ENCODE measurements at places on chromosomes 7 and 10.

GRCh38 chr7:84372712-84373111 is 178.1 kb upstream of the SEMA3A start:
- DNase-seq: no peak

GRCh38 chr7:66016131-66016461 is 34.1 kb upstream of the GUSB start:
- DNase-seq: peak; percentile 51

GRCh38 chr7:55059021-55059420 is 40.2 kb downstream of the EGFR start:
- no peak for DNase-seq

DNA sequence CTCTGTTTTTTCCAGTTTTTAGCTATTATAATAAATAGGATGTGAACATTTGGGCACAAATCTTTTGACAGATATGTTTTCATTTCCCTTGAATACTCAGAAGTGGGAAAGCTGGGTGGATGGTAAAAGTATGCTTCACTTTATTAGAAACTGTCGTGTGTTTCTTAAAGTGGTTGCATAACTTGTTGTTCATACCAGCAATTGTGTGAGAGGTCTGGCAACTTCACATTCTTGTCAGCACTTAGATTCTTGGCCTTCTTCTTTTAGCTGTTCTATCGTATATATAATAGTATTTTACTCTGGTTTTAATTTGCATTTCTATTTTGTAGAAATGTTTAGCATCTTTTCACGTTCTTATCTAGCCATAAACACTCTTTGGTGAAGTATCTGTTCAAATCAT is 894.4 kb downstream of the KCNMA1 start:
- DNase-seq: no peak

GRCh38 chr10:113644185-113645120 is 19.4 kb downstream of the NRAP start:
- peak; percentile 62 for DNase-seq

DNA sequence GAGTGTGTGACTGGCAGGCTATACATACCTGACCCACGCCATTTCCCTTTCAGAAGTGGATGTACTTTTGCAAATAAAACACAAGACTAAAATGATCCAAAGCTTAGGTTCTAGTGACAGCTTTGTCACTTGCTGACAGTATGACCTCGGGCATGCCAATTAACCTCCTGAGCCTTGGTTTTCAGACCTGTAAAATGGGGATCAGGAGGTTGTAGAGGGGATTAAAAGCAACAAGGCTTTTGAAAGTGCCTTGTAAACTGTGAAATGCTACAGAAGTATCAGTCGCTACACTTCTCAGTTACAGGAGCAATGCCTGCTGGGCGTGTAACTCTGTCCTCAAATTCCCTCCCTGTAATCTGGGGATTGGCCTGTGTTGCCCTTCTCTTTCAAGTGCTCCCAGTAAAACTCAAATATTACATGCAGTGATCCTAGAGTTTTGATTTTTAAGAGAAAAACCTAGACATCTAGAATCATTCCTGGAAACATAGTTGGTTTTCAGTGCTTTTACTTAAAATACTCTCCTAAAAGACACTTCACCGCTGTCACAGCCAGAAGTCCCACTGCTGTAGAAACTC is 8.8 kb upstream of the GRB10 start:
- no peak for DNase-seq

- DNase-seq: no peak
Observed at GRCh38 chr10:92571649-92572048, 2.2 kb downstream of the IDE start.

- no peak for DNase-seq
Observed at GRCh38 chr7:163298-163695, 29.1 kb upstream of the FAM20C start.

DNA sequence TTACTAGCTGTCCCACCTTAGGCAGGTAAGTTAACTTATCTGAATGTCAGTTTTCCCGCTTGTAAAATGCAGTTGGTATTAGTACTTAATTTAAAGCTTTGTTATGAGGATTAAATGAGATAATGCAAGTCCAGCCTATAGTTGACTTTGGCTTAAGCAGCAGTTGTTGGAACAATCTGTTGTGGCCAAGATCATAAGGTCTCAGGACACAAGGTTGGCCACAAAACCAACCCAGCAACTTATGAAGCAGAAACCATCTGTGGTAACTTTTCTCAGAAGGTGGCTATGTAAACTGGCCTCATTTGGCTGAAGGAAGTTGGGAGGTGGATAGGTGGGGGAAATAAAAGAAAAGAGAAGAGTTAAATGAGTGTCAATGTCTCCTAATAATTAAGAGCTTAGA is 29.4 kb downstream of the ENTPD1 start:
- no peak for DNase-seq

DNA sequence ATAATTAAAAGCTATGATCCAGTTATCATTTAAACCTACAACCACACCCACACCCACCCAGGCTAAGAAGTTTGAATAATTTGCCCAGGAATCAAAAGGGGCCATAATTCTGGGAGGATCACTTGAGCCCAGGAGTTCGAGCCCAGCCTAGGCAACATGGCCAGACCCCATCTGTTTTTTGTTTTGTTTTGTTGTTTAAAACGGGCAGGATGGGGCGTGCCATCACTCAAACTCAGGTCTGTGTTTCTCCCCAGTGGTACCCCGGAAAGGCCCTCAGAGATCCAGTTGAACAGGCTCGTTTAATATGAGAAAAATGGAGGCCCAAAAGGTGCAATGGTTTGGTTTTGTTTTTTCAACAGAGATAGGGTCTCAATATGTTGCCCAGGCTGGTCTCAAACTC is 23.3 kb downstream of the HSPB1 start:
- DNase-seq: no peak

- no peak for DNase-seq
Observed at GRCh38 chr7:14766747-14767146, 135.8 kb downstream of the DGKB start.

DNA sequence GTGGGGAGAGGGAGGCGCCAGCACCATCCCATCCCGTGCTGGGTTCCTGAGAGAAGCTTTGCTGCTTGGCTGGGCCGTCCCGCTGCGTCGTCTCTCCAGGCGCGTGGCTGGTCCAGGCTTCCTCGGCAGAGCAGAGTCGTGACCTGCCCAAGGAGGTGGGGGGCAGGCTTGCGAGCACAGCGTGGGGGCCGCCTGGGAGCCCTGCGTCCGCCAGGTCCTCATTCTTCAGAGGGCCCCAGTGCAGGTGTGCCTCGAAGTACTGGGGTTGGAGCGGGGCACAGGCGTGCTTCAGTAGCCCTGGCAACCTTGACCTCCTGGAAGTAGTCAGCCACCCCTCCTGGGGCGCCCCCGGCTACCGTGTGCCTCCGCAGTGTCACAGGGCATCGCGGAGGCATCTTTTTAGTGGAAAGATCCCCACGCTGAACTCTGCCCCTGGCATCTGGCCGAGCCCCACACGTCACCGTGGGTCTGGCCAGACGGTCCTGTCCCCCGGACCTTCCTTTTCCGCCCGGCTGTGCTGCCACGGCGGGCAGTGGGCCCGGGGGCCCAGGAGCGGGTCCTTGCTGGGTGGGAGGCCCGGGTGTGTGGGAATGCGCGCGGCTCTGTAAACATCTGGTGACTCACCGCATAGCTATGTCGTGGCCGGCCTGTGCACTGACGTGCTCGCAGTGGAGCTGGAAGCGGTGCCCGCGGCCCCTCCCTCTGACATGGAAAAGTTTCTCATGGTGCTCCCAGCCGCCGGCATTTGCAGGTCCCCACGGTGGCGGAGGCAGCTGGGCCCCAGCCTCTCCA is 6.4 kb downstream of the MAFK start:
- DNase-seq: peak; percentile 99

- peak; percentile 5 for DNase-seq
Observed at GRCh38 chr7:100612730-100613390, 520 bp downstream of the MOSPD3 start.

DNA sequence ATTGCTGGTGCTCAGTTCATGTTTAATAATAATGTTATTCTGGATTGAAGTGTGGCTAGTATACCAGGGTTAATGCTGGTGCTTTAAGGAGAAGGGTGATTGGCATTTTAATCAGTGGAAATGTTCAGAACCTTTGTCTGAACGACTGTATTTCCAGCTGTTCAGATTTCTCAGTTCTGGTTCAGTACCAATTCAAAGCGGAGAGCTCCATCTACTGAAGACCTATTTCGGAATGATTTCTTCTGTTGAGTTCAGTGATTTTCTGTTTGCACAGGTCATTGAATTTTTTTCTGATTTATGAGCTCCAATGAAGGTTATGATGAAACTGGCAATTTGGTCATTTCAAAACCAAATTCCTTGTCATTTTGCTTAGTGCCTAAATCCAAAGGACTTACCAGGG is 160.1 kb downstream of the EXOC4 start:
- DNase-seq: no peak

DNA sequence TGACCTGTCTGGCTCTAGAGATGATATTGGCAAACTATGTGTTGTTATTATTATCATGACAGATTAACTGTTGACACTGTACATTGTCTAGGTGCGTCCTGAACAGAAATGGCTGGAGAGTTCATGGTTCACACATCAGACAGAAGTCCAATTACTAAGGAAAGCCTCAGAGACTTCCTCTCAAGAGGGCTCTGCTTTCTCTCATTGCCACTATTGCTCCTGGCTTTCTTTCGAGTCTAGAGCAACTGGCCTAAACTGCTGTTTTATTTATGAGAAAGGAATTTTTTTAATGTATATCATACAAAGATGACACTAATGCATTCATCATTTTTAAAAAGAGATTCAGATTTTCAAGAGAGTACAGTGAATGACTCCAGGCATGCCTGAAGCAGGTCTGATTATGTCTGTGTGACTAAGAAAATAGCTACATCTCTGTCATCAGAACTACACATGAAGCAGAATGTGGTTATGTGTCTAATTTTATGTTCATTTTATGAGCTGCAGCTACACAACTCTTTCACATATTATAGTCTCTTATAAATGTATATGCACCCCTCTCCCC is 30.4 kb downstream of the NRCAM start:
- DNase-seq: no peak

DNA sequence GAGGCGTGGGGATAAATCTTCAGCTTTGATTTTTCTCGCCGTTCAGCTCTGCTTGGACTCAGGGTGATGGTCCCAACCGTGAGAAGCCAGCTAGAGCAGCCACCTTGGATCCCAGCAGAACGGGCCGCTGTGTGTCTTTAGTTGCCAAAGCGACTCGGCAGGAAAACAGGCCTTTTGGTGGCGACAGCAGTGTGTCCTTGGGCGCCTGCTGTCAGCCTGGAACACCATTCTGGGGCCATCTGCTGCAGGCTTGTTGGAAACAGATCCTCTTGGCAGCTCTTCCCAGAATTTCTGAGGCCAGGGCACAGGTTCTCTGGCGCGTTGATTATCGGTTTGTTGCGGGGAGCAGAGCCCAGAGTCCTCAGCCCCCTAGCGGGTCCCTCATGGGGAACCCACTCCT is 97.6 kb downstream of the CUX1 start:
- DNase-seq: no peak

DNA sequence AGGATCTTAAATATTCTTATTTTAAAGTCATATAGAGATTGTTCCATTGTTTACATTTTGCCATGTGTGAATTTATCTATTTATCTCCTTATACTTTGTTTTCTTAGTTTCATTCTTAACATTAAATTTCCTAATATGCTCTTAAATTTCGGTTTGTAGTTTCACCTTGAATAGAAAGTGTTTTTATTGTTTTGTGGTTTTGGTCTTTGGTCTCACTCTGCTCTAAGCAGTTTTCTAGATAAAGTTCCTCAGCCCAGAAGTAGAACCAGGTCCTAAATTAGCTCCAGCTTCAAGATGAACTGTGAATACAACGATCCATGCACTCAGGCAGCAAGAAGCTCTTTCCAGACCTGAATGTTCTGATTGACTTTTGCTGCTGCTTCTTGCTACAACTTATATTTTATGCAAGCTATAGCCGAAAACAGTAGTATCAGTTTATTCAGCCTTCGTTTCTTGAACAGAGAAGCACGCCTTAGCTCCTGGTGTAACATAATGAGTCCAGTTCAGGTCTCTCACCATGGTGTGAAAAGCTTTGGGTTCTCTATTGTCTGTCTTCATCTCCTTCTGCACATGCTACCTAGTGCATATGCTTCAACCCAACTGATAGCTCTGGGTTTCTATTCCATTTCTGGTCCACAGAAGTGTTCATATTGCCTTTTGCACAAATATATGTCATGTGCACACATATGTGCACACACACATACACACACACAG is 95.3 kb downstream of the SEM1 start:
- DNase-seq: no peak

DNA sequence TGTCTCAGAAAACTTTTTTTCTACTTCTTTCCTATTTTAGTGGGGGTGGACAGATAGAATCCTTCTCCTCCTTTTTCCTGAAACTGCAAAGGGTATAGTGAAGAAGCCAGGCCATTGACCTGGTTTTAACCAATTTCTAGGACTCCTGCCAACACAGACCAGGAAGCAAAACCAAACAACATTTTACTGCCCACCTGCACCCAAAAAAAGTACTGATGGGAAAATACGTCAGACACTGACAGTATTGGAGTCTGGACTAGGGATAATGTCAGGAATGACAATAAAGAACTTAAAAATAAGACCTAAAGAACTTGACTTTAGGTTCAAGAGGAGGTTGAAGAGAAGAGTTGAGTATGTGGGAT is 5.0 kb upstream of the STEAP4 start:
- peak; percentile 12 for DNase-seq

DNA sequence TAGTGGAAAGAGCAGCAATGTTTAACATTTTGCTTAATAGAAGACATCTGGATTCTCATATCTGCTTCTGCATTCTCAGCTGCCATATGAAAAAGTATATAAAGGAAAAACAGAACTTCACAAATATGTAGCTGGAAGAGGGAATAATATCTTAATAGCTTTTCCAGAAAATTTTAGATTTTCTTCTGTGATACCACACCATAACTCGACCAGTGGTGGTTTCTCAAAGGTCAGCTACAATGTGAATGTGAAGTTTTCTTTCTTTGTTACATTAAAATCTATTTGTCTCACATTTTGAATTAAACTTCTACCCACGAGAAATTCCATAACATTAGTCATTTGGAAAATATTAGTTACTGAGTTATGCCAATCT is 339.8 kb downstream of the PARD3 start:
- DNase-seq: no peak

GRCh38 chr7:1810521-1810920 is 140.4 kb downstream of the ELFN1 start:
- DNase-seq: no peak

- DNase-seq: peak; percentile 100
Observed at GRCh38 chr7:5423976-5424748, 528 bp upstream of the TNRC18 start.

GRCh38 chr7:101179117-101179516 is 976 bp downstream of the NAT16 start:
- no peak for DNase-seq

- DNase-seq: peak; percentile 71
Observed at GRCh38 chr7:36967387-36967786, 243.1 kb upstream of the AOAH start.

DNA sequence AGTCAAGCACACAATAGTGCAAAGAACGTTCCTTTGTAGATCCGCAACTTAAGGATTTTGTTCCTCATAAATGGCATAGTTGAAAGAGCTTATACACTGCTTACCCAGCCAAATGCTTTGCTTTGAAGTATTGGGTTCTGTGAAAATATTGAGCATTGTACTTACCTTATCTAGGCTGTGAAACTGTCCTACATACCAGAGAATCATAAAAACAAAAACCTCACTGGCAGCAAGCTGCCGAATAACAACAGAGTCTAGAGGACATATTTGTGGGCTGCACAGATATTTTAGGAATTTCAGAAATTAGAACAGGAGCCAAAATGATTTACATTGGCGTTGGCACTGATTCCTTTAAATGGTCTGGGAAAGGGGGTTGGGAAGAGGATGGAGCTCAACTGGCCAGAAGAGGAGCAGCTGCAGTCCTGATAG is 174.8 kb downstream of the RTKN2 start:
- DNase-seq: peak; percentile 86

Measured in astrocyte of the spinal cord (primary cell).